ENCODE measurements at places on chromosomes 16 and 17. TPM values are rescaled to one million over a fixed set of nuclear protein-coding genes. Genes with fewer than 3 reads are reported as not detected.

The CCL7 gene
- not detected for total RNA-seq

The TTYH2 gene
- 3.0 TPM for total RNA-seq

The PHF12 gene
- 33.1 TPM for total RNA-seq

DNA sequence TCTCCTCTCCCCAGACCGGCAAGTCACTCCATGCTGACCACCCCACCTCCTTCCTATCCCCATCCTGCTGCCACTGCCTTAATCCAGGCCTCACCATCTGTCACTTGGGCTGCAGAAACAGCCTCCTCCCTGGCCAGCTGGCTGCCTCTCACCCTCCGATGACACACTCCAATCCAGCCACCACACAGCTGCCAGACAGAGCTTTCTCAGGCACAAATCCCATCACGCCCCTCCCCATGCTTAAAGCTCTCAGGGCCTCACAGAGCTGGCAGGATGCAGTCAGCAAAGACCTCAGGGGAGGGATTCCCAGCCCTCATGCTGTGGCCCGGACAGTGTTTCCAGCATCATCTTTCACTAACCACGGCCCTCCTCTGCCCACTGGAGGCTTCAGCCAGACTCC is 13.7 kb downstream of the CAMKK1 start:
- no peak for DNase-seq

GRCh38 chr17:80096561-80097021 is 4.8 kb upstream of the GAA start:
- no peak for DNase-seq

DNA sequence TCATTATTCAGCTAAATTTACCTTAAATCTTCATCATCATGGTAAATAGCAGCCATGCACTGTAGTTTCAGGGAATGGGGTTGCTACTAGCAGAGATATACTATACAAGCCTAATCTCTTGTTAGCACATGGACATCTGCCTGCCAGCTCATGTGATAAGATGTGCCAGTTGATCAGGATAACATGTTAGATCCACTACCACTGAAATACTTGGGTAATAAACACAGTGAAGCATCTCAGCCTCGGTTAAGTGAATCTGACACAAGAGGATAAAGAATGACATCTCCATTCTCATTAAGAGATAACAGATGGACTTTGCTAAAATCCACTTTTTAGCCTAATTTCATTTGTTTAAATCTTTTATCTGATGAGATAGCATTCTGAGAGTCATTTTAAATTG is 256.1 kb downstream of the CDH8 start:
- DNase-seq, result no peak

GRCh38 chr17:74745548-74746177 is 2.8 kb upstream of the NHERF1 start:
- DNase-seq, result no peak

- DNase-seq, result no peak
Measured at GRCh38 chr16:47970291-47970931, 185.4 kb downstream of the ABCC12 start.

The NPIPB13 gene
- 21.1 TPM for total RNA-seq

- no peak for DNase-seq
Measured at GRCh38 chr17:44530896-44531418, 26.3 kb upstream of the FZD2 start.
